Spinal cord (tissue), 10 donors: ENCODE measurements at places on chromosomes 4 and X. TPM values are rescaled to one million over a fixed set of nuclear protein-coding genes. Genes with fewer than 3 reads are reported as not detected.

DNA sequence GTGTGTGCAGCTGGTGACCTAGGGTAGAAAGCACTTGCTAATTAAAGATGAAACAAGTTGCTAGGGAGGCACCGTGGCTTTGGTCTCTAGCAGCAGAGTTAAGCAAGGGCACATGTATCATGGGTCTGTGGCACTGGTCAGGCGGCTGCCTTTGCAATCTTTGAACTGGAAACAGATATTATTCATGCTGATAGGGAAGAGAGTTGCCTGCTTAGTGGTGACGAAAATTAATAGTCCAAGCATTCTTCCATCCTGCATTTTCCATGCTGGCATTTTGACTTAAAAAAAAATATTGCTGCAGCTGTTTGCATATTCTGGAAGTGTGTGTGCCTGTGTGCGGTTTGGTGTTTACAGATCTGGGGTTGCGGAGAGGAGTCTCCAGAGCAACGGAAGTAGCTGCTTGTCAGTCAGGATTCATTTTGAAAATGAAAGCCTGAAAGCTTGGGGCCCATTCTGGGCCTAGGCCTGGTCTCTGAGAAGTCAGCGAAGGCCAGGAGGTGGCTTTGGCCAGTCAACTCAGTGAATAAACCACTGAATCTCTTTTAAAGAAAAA is 2.3 kb upstream of the SOWAHD start:
- no peak for DNase-seq
- no peak overlapping the region for H3K4me3 ChIP-seq
- H3K27ac ChIP-seq = no peak overlapping the region

GRCh38 chr4:173169428-173170181 is 994 bp downstream of the GALNT7 start:
- peak overlapping the region; percentile 76 for H3K27ac ChIP-seq
- H3K4me1 ChIP-seq = peaks cover 5% of the 10 kb centered on the region
- peak overlapping the region; percentile 69 for H3K4me3 ChIP-seq
- H3K27me3 ChIP-seq = no peaks in the 10 kb centered on the region
- no peaks in the 10 kb centered on the region for H3K36me3 ChIP-seq

GRCh38 chrX:16836371-16836770 is 33.8 kb downstream of the RBBP7 start:
- peaks cover 9% of the 10 kb centered on the region for H3K36me3 ChIP-seq
- H3K27me3 ChIP-seq = peaks cover 25% of the 10 kb centered on the region
- H3K27ac ChIP-seq = no peak overlapping the region
- no peak for DNase-seq
- no peak overlapping the region for H3K4me3 ChIP-seq
- no peaks in the 10 kb centered on the region for H3K4me1 ChIP-seq

Gene RTL9
- 0.99 TPM for total RNA-seq

DNA sequence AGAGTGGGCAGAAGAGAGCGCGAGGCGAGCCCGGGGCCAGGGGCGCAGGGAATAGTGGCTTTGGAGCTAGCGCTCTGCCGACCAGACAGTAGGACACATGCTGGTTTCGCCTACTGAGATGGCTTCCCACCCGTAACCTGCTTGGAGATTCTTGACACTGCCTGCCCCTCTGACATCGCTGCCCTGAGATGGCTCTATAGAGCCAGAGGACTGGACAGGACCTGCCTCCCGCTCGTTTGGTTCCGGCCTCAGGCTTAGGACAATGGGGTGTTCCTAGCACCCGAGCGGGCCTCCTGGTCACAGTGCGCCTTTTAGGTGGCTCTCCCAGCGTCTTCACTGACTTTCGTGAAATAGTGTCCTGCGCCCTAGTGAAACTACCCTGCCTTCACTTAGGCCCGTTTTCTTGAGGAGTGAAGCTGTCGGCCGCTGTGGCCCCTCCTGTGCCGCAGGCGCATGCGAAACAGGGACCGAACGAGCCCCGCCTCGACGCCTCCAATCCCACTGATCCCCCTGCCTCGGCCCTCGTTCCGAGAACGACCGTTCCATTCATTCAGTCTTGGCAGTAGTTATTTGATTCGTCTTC is 608 bp downstream of the TAF1 start:
- H3K4me1 ChIP-seq = peaks cover 14% of the 10 kb centered on the region
- H3K36me3 ChIP-seq = peaks cover 5% of the 10 kb centered on the region
- peak overlapping the region; percentile 83 for H3K27ac ChIP-seq
- no peaks in the 10 kb centered on the region for H3K27me3 ChIP-seq
- peak; percentile 35 for DNase-seq

GRCh38 chrX:70470850-70471289 is 26.2 kb downstream of the DLG3 start:
- no peaks in the 10 kb centered on the region for H3K4me1 ChIP-seq
- H3K27me3 ChIP-seq = no peaks in the 10 kb centered on the region
- no peak overlapping the region for H3K27ac ChIP-seq
- DNase-seq = no peak
- H3K36me3 ChIP-seq = no peaks in the 10 kb centered on the region

- no peak for DNase-seq
- H3K4me1 ChIP-seq = peaks cover 8% of the 10 kb centered on the region
- H3K36me3 ChIP-seq = no peaks in the 10 kb centered on the region
- no peak overlapping the region for H3K27ac ChIP-seq
- H3K27me3 ChIP-seq = no peaks in the 10 kb centered on the region
- H3K4me3 ChIP-seq = no peak overlapping the region
Measured at GRCh38 chr4:88858752-88859151, 161.1 kb upstream of the NAP1L5 start.
